HuH-7.5 (cell line): ENCODE measurements at places on chromosomes 7 and 10.
A peak's percentile ranks its signal among the peaks of the same experiment; 100 is the strongest.

DNA sequence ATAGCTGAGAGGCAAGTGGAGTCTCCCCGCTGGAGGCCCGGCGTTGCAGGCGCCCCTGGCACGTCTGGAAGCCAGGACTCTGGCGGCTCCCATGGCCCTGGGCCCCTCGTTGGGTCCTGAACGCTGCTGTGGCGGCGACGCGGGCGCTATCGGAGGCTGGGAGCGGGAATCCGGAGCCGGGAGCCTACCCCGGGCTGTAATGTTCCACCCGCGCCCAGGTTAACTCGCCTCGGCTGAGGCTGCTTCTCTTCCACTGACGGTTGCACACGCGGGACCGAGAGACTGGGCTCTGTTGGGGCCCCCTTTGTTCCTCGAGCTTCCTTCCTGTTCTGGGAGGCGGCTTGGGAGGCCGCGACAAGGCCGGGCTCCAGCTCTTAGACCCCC is 1.3 kb upstream of the HOXA5 start:
- no peak for DNase-seq

DNA sequence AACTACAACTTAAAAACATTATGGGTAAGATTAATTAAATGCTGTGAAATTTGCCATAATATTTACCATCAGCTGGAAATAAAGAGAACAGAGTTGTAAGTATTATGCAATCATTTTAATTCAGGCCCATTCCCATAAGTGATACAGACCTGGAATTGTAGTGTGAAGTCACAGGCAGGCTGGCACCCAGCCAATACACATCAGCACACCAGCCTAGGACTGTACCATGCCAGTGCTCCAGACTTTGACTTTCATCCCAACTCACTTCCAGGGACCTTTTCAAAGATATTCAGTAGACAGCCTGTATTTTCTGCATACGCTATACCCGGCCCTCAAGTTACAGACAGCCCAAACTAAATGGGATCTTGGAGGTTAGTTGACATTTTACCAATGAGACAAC is 143.3 kb downstream of the TES start:
- DNase-seq = no peak

DNA sequence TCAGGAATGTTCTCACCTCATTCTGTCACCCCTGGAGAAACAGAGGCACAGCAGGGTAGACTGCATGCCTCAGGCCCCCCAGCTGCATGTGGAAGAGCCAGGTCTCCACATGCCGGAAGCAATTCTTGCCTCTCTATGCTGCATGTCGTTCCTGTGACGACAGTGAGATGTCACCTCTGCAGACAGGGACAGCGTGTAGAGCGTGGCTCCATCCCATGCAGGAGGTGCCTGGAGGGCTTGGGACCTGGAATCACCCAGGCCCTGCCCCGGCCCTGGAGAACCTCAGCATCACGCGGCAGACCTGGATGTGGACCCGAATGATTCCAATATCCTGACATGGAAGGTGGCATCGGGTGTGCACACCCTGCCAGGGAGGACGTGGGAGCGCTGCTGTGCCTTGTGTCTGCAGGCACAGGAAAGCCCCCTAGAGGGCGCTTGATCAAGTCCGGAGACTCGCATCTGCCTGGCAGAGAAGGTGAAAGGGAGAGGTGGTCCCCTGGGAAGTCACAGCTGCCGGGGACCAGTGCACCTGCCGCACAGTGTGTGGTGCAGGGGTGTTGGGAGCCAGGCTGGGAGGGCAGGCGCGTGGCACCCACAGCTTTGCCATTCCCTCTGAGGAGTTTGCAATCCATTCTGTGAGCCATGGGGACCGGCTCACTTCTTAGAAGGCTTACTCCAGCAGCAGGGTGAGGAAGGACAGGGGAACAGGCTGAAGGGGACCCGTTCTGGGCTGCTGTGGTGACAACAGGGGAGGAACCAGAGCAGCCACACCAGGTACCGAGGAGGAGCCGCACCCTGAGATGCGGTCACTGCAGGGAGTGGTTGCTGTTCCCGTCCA is 45.3 kb upstream of the EN2 start:
- peak; percentile 87 for DNase-seq

- no peak for DNase-seq
These were observed 57.4 kb downstream of the CAV1 start for GRCh38 chr7:116582164-116582732.

GRCh38 chr10:24249829-24250415 is 41.0 kb downstream of the KIAA1217 start:
- DNase-seq = no peak

DNA sequence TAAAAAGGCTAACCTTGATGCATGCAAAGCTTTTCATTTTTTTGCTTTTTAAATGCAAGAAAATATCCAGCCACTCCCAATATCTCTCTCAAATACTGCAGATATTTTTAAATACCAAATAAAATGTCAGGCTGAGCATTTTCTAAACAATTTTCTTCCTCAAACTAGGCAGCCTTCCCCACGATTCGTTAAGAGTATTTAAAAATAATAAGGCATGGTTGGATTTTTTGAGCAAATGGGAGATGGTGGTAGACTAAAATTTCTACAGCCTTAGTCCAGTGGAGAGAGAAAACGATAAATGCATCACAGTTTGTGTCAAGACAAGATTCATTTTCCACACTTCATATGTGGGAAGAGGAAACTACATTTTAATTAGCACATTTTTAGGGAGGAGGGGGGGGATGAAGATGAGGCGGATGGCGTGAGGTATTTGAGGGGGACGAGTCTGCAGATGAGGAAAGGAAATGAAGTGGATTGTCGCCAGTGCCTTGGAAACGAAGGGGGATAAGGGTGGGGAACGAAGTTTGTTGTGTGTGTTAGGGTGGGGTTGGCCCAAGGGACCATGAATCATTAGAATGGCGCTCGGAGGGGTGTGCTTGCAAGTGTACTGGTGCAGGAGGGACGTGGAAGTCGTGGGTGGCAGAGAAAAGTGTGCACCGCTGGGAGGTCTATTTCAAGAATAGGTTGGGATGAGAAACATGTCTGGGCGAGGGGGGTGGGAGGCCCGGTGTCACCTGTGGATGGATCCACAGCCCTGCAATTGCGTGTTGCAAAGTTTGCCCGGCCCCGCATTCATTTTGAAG is 1.2 kb upstream of the ADD3 start:
- DNase-seq = no peak

GRCh38 chr7:123367484-123368122 is 166.8 kb downstream of the IQUB start:
- DNase-seq = peak; percentile 19
